ENCODE measurements at places on chromosomes 13 and 19. TPM values are rescaled to one million over a fixed set of nuclear protein-coding genes. Genes with fewer than 3 reads are reported as not detected.
A peak's percentile ranks its signal among the peaks of the same experiment; 100 is the strongest.

DNA sequence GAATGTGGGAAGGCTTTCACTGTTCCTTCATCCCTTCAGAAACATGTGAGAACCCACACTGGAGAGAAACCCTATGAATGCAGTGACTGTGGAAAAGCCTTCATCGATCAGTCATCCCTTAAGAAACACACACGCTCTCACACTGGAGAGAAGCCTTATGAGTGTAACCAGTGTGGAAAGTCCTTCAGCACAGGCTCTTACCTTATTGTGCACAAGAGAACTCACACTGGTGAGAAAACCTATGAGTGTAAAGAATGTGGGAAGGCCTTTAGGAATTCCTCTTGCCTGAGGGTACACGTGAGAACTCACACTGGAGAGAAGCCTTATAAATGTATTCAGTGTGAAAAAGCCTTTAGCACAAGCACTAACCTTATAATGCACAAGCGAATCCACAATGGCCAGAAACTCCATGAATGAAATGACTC, 18.6 kb downstream of the ZNF177 start:
- H3K36me3 ChIP-seq: peaks cover 6% of the 10 kb centered on the region
- H3K4me1 ChIP-seq: no peaks in the 10 kb centered on the region
- H3K27me3 ChIP-seq: no peaks in the 10 kb centered on the region
- H3K4me3 ChIP-seq: no peak overlapping the region
- no peak overlapping the region for H3K27ac ChIP-seq
- DNase-seq: no peak

GRCh38 chr13:31949486-31949885, 82.1 kb upstream of the FRY start:
- no peak overlapping the region for H3K4me3 ChIP-seq
- peaks cover 5% of the 10 kb centered on the region for H3K27me3 ChIP-seq
- no peaks in the 10 kb centered on the region for H3K36me3 ChIP-seq

- no peak overlapping the region for H3K4me3 ChIP-seq
- no peaks in the 10 kb centered on the region for H3K4me1 ChIP-seq
These were observed 221.9 kb upstream of the PCDH17 start for GRCh38 chr13:57409656-57410055.

GRCh38 chr13:46010148-46010547, 42.4 kb downstream of the ZC3H13 start:
- H3K27ac ChIP-seq: no peak overlapping the region
- H3K4me3 ChIP-seq: no peak overlapping the region
- peaks cover 2% of the 10 kb centered on the region for H3K4me1 ChIP-seq
- no peak for DNase-seq

DNA sequence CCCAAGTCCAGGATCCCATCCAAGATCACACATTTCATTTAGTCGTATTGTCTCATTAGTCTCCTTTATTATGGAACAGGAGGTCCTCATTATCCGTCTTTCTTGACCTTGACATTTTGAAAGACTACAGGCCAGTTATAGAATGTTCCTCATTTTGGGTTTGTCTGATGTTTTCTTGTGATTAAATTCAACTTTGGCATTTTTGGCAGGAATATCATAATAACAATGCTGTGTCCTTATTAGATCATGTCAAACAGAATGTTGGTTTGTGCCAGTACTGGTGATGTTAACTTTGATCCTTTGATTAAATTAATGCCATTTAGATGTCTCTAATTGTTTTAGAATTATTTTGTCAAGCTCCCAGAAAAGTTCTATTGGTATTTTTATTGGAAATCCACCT, 106.5 kb upstream of the FRY start:
- no peak for DNase-seq
- H3K36me3 ChIP-seq: peaks cover 2% of the 10 kb centered on the region
- peaks cover 8% of the 10 kb centered on the region for H3K27me3 ChIP-seq
- peaks cover 24% of the 10 kb centered on the region for H3K4me1 ChIP-seq
- no peak overlapping the region for H3K4me3 ChIP-seq
- H3K27ac ChIP-seq: no peak overlapping the region

DNA sequence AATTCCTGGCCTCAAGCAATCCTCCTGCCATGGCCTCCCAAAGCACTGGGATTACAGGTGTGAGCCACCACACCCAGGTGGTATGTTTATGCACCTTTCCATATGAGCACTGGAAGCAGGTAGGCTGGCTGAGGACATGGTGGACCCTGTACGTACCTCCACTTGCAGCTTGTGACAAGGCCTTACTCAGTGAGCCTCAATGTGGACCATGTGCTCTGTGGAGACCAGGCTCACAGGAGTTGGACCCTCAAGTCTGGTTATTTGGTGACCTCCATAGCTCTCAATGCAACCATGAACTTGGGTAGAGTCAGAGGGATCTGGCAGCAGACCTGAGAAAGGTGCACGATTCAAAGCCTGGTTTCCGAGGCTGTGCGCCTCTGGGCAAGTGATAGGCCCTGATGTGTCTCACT, 5.5 kb downstream of the ACP4 start:
- no peak for DNase-seq
- peaks cover 24% of the 10 kb centered on the region for H3K36me3 ChIP-seq
- no peak overlapping the region for H3K27ac ChIP-seq
- no peak overlapping the region for H3K4me3 ChIP-seq
- no peaks in the 10 kb centered on the region for H3K27me3 ChIP-seq
- peaks cover 6% of the 10 kb centered on the region for H3K4me1 ChIP-seq

- H3K4me3 ChIP-seq: no peak overlapping the region
- H3K27ac ChIP-seq: no peak overlapping the region
- no peaks in the 10 kb centered on the region for H3K36me3 ChIP-seq
- no peaks in the 10 kb centered on the region for H3K27me3 ChIP-seq
- no peaks in the 10 kb centered on the region for H3K4me1 ChIP-seq
These were observed 134.9 kb upstream of the SPACA7 start for GRCh38 chr13:112241288-112241687.

DNA sequence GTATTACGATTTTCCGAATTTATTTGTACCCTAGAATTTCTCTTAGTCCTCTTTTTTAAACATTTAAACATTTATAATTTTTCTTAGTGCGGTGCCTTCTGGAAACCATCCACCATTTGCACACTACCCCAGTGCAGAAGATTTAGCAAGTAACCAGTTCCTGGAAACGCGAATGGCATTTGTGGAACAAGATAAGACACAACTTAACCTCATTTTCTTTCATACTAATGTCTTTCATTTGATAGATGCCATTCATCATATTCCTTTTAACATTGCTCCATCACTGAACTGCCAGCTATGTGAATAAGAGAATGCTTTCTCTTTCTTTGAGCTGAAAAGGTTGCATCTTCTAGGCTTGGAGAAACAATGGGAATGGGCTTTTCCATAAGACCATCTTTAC, 6.8 kb downstream of the FRY start:
- DNase-seq: no peak
- H3K4me3 ChIP-seq: no peak overlapping the region
- H3K27me3 ChIP-seq: no peaks in the 10 kb centered on the region
- peaks cover 56% of the 10 kb centered on the region for H3K4me1 ChIP-seq
- H3K36me3 ChIP-seq: peaks cover 2% of the 10 kb centered on the region

GRCh38 chr19:45079063-45079910, at the start of gene GEMIN7:
TSS of gene GEMIN7 (plus strand) at chr19:45079260. CDS start at chr19:45090115, 10,855 bp downstream.
- H3K27me3 ChIP-seq: no peaks in the 10 kb centered on the region
- peaks cover 31% of the 10 kb centered on the region for H3K4me1 ChIP-seq
- peak within 1 kb of the TSS; percentile 94 for H3K27ac ChIP-seq
- peaks cover 19% of the 10 kb centered on the region for H3K36me3 ChIP-seq
- peak; percentile 95 for DNase-seq

DNA sequence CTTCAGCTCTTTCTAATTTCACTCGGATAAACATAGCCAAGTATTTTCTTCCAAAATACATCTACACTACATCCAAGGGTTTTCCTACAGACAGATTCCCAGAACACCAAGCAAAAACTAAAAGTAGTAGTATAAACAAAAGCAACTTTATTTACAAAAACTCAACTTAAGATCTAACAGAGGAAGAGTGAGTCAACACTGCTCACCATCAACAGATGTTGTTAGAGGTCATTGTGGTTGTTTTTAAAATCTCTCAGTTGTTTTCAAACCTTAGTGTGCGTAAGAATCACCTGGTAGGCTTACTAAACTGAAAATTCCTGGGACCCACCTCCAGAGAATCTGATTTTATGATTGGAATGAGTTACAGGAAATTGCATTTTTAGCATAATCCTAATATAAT, 631.7 kb upstream of the SGCG start:
- H3K27me3 ChIP-seq: no peaks in the 10 kb centered on the region
- no peak for DNase-seq
- no peak overlapping the region for H3K4me3 ChIP-seq

- H3K4me1 ChIP-seq: peaks cover 5% of the 10 kb centered on the region
- DNase-seq: no peak
- H3K27me3 ChIP-seq: no peaks in the 10 kb centered on the region
- H3K36me3 ChIP-seq: no peaks in the 10 kb centered on the region
- no peak overlapping the region for H3K4me3 ChIP-seq
These were observed 201.6 kb downstream of the MTUS2 start for GRCh38 chr13:29021717-29022116.

GRCh38 chr19:47448360-47448727, 23.3 kb downstream of the SLC8A2 start:
- no peak overlapping the region for H3K4me3 ChIP-seq
- H3K4me1 ChIP-seq: peaks cover 36% of the 10 kb centered on the region
- no peak overlapping the region for H3K27ac ChIP-seq
- no peak for DNase-seq
- no peaks in the 10 kb centered on the region for H3K36me3 ChIP-seq
- peaks cover 62% of the 10 kb centered on the region for H3K27me3 ChIP-seq

- peaks cover 23% of the 10 kb centered on the region for H3K27me3 ChIP-seq
- no peaks in the 10 kb centered on the region for H3K36me3 ChIP-seq
- no peak overlapping the region for H3K4me3 ChIP-seq
- H3K27ac ChIP-seq: no peak overlapping the region
- no peak for DNase-seq
- H3K4me1 ChIP-seq: no peaks in the 10 kb centered on the region
These were observed 18.7 kb upstream of the AMER2 start for GRCh38 chr13:25190771-25191170.

DNA sequence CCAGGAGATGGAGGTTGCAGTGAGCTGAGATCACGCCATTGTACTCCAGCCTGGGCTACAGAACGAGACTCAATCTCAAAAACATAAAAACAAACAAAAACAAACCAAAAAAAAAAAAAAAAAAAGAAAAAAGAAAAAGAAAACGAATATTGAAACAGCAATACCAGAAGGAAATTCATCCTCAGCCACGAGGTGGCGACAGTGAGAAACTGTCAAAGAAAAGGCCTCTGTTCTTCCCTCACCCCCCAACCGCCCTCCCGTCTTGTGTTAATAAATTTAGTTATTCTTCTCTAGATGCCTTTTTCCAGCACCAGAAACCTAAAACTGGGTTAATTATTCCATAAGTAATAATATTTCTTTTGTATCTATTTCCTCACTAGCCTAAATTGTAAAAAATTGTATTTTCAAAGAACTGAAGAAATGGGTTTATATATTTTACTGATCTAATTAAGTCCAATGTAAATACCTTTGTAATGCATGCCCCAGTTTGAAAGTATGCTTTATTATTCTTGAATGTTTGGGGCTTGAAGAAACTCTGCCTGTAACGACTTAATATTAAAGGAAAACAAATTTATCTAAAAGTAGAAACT, 38.6 kb downstream of the LIG4 start:
- H3K27me3 ChIP-seq: peaks cover 2% of the 10 kb centered on the region
- H3K4me3 ChIP-seq: no peak overlapping the region
- H3K36me3 ChIP-seq: no peaks in the 10 kb centered on the region
- H3K4me1 ChIP-seq: no peaks in the 10 kb centered on the region

GRCh38 chr13:42011601-42012350, 36.7 kb upstream of the DGKH start:
- DNase-seq: no peak
- peaks cover 10% of the 10 kb centered on the region for H3K27me3 ChIP-seq
- H3K4me1 ChIP-seq: no peaks in the 10 kb centered on the region
- H3K4me3 ChIP-seq: no peak overlapping the region
- no peaks in the 10 kb centered on the region for H3K36me3 ChIP-seq

DNA sequence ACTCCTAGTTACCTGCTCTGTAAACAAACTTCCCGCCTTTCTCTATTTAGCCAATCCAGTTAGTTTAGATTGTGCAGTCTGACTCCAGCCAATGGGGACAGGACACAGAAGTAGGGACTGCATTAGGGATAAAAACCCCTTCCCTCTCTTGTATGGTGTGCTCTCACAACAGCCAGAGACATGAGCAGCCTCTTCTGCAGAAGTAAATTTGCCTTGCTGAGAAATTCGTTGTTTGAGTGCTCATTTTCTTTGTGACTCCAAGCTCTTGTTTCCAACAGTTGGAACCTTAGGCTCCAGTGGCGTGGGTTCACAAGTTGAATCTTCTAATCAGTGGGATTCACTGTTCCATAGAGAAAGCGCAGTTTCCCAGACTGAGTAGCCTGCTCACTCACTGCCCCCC, 66.1 kb downstream of the ZNF93 start:
- no peaks in the 10 kb centered on the region for H3K27me3 ChIP-seq
- H3K4me3 ChIP-seq: no peak overlapping the region
- H3K4me1 ChIP-seq: no peaks in the 10 kb centered on the region
- no peaks in the 10 kb centered on the region for H3K36me3 ChIP-seq
- no peak for DNase-seq

- no peak within 1 kb of the TSS for H3K4me3 ChIP-seq
- DNase-seq: no peak
- H3K27me3 ChIP-seq: no peaks in the 10 kb centered on the region
- no peaks in the 10 kb centered on the region for H3K4me1 ChIP-seq
- no peak within 1 kb of the TSS for H3K27ac ChIP-seq
These were observed at the start of gene CAPS for GRCh38 chr19:5913739-5914357. TSS of gene CAPS (plus strand) at chr19:5914254. CDS start at chr19:5914407, 153 bp downstream.

- H3K4me3 ChIP-seq: no peak overlapping the region
These were observed 14.5 kb downstream of the IRS2 start for GRCh38 chr13:109771926-109772325.

- no peaks in the 10 kb centered on the region for H3K36me3 ChIP-seq
- H3K4me1 ChIP-seq: no peaks in the 10 kb centered on the region
- H3K27ac ChIP-seq: no peak overlapping the region
- H3K4me3 ChIP-seq: no peak overlapping the region
- no peak for DNase-seq
These were observed 20.5 kb downstream of the EDNRB start for GRCh38 chr13:77898097-77898496.

DNA sequence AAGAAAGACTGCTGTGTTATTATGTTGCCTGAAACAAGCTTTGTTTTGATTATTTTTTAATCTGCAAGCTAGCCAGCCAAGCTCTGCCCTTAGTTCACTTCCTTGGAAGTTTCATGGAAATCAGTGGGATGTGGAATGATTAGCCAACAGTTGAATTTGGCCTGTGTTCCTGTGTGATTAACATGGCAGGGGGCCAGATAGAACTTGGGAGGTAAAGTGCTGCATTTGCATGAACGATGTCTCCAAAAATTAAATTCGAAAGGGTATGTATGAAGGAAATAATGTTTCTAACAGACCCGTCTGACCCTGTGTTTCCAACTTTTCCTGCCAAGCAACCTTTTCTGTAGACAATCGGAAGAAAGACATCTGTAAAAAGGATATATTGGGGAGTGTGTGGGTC, 32.2 kb downstream of the UFM1 start:
- no peak for DNase-seq
- H3K27me3 ChIP-seq: peaks cover 1% of the 10 kb centered on the region
- no peaks in the 10 kb centered on the region for H3K4me1 ChIP-seq
- H3K27ac ChIP-seq: no peak overlapping the region

TMEM238 gene
- total RNA-seq: 9.7 TPM

ELANE gene
- total RNA-seq: not detected

PRTN3 gene
- not detected for total RNA-seq

CYP4F8 gene
- not detected for total RNA-seq

TNFAIP8L1 gene
- 12.5 TPM for total RNA-seq

SLC25A41 gene
- total RNA-seq: 0.24 TPM

VAV1 gene
- total RNA-seq: 78.9 TPM

ATP7B gene
- 0.65 TPM for total RNA-seq

N4BP2L1 gene
- total RNA-seq: 16.6 TPM

ZNF600 gene
- 10.7 TPM for total RNA-seq

CLEC4M gene
- total RNA-seq: not detected

ZNF441 gene
- 4.0 TPM for total RNA-seq

C19orf33 gene
- not detected for total RNA-seq

SHFL gene
- total RNA-seq: 56.0 TPM
